ENCODE measurements at places on chromosomes 12 and 14. TPM values are rescaled to one million over a fixed set of nuclear protein-coding genes. Genes with fewer than 3 reads are reported as not detected.

DNA sequence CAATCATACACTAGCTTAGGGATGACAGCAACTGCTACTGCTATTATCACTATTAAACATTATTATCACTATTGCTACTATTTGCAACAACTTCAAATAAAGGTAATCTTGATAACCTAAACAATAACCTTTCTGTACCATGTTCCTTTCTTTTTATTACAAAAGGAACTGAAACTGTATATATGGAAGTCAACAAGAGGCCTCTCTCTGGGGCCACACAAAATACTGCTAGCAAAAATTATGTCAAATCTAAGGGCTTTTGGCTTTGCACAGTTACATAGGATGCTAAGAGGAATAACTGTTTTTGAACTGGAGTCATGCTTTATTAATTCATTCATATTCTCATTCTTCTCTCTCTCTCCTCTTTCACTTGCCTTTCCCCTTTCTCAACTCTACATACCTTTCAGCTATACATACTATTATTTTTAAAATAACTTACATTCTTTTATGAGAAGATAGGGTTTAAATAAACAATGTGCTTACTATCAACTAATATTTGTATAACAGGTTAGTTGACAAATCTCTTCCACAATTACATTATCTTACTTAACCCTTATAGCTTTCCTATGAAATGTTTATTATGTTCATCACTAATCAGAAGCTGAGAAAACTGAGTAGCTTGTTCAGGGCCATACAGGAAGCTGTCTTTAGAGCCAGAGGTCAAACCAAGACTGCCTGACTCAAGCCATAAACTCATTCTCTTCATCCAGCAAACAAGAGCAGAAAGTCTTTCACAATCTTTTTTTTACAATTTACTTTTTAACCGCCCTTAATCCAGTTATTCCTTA is 25.7 kb downstream of the SPTSSA start:
- DNase-seq = no peak

The CD163L1 gene
- not detected for total RNA-seq

DNA sequence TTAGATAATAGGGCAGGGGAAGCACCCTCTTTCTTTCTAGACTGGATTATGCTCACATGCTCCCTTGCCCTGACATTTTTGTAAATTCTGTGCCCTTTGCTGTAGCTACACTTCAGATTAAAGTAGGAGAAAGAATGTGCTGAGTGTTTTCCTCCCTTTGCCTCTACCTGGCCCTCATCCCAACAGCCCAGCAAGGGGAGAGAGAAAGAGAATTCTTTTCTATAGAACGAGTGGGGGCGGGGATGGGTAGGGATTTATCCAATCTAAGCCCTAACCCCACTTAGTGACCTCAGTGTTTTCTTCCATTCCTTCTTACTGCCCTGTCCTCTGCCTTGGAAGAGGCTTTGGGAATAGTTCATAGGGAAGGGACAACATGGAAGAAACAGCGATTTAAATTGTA is 13.5 kb downstream of the GPR84 start:
- DNase-seq = no peak

GRCh38 chr14:51636109-51636508 is 15.6 kb upstream of the FRMD6 start:
- DNase-seq = no peak

DNA sequence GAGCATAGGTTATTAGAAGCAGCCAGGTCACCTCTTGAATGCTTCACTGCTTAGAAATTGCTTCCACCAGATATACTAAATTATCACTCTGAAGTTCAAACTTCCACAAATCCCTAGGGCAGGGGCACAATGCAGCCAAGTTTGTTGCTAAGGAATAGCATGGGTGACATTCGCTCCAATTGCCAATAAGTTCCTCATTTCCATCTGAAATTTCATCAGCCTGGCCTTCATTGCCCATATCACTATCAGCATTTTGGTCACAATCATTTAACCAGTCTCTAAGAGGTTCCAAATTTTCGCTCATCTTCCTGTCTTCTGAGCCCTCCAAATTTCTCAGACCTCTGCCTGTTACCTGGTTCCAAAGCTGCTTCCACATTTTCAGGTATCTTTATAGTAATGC is 356.1 kb downstream of the DAD1 start:
- no peak for DNase-seq

DNA sequence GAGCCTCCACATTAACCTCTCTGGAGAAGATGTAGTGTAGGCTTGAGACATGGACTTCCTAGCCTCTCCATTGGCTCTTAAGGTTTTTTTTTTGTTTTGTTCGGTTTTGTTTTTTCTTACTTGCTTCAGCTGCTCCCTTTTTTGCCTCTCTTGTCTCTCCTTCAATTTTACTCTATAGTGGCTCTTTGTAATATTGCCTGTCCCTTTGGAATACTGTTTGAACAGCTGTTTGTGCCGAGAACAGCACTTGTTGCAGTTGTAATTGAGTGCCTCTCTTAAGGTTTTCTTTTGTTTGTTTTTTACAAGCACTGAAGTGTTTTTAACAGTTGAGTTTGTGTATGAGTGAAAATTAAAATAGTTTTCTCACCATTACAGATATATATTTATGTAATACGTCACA is 567.7 kb downstream of the LRFN5 start:
- no peak for DNase-seq

The HAL gene
- 0.08 TPM for total RNA-seq

The SINHCAF gene
- 68.8 TPM for total RNA-seq

- no peak for DNase-seq
These were observed 147.5 kb downstream of the SLC2A13 start for GRCh38 chr12:39958377-39958776.

The B4GALNT1 gene
- total RNA-seq = 48.6 TPM

GRCh38 chr12:15956413-15957185 is 45.5 kb downstream of the DERA start:
- no peak for DNase-seq

The CDH24 gene
- 9.0 TPM for total RNA-seq

The DPPA3 gene
- not detected for total RNA-seq

GRCh38 chr14:87148655-87149054 is 844.3 kb downstream of the GALC start:
- DNase-seq = no peak

DNA sequence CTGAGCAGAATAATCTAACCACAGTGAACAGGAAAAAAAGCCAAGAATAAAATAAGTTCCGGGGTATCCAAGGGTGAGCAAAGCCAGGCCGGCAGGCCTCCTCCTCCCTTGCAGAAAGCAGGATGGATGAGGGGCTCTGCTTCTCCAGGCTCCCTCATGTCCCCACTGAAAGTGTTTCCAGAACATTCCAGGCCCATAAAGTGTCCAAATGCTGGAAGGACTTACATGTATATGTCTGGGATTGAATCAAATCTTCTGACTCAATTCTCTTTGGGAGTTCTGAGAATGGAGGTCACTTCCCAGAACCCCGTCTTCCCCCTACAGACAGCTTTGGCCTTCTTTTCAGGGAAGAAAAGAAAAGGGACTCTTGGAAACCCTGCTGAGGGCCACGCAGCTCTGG is 25.0 kb upstream of the BDKRB1 start:
- no peak for DNase-seq
